ENCODE measurements at places on chromosomes 16 and 17.

DNA sequence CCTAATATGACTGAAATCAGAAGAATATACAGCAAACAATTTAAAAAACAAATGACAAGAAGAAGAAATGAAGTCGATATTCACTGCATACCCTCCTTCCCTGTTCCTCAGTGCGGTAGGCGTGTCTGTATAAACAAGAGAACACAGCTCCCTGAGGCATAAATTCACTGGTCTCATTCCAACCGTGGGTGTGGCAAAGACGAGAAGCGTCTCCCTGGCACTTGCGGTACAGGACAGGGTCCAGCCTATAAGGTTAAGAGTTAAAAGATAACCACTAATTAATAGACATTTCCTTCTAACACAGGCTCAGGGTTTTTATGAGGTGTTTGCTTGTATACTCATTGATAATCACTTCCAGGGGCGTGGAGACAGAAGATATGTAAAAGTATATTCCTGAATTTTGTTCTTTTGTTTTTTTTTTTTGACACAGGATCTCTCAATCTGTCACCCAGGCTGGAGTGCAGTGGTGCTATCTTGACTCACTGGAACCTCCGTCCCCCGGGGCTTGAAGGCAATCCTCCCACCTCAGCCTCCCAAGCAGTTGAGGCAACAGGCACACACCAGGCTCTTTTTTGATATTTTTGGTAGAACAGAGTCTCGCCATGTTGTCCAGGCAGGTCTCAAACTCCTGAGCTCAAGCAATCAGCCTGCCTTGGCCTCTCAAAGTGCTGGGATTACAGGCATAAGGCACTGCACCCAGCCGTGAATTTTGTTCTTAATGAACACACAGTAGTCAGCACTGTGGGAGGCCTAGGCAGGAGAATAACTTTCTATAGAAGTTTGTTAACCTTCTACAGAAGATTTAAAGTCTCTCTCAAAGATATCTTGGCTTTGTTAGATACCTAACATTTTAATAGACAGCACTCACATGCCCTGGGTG lies 59.1 kb upstream of the CLEC18B start:
- peak; percentile 26 for DNase-seq

- DNase-seq = peak; percentile 88
Measured at GRCh38 chr17:78421534-78422266, 43.3 kb downstream of the PGS1 start.

- no peak for DNase-seq
Measured at GRCh38 chr17:59617156-59617732, 2.5 kb upstream of the CLTC start.

DNA sequence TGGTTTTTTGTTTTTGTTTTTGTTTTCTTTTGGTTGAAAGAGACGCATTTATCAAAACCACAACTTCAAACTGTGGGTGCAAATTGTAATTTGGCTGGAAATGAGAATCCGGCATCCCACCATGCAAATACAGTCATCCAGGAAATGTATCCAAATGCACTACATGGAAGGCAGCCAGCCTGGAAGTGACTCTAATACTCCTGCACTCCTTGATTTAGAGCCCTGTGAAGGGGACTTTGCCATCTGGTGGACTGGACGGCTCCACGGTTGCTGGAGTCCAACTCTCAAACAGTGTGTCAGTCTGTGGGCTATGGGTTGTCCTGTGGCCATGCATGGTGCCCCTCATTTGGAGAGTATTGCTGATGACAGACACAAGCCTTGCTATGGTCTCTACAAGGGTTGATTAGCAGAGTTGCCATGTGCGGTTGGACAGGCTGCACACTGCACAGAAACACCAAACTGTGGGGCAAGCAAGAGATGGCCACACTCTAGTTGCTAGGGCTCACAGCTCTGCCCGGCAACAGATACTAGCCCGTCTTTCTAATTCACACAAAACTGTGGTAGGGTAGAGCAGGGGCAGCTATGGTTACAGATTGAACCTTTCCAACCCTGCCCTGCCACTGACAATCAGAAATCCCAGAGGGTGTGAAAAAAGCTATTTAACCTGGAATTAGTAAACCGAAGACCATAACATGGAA lies 62.4 kb downstream of the VAT1L start:
- DNase-seq = no peak

DNA sequence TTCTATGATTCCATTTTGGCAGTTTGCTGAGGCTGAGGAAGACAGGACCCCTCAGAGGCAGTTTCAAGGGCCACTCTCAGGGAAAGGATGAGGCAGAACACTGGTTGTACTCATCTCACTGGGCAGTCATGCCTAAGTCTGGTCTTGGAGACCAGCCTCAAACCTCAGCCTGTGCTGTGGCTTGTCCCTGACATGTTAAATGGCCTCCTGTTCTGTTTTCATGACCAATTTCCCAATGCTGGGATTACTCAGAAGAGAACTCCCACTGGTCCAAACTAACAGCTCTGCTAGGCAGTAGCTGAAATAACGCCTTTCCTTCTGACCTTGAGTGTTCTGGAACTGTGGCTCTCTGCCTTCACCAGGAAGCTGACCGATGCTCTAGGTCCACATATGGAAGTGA lies 8.4 kb upstream of the SPDYE4 start:
- DNase-seq = no peak

- no peak for DNase-seq
Measured at GRCh38 chr17:65433592-65433991, 127.9 kb downstream of the AXIN2 start.

DNA sequence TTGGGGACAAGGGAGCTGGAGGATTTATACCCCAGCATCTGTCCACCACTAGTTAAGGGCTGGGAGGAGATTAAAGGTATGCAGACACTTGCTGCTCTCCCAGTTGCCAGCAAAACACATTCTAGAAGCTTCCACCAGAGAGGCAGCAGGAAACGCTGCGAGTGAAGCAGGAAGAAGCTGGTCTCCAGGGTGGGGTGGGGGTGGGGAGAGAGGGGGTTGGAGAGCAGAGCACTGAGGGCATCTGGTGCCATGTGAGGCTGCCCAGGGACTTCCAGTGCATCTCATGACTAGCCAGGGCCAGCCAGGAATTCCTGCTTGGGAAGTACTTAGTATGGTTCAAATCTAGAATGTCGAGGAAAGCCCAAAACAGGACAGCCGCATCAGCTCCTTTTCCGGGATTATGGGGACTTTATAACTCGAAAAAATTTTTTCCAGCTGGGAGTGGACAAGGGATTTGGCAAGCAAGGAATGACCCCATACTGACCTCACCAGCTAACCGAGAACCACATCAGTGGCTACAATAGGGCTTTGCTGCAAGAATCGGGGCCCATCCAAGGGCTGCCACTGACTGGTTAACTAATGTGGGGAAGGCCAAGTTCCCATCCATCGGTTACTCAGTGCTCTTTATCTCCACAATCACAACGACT lies 26.2 kb upstream of the AXIN2 start:
- no peak for DNase-seq

DNA sequence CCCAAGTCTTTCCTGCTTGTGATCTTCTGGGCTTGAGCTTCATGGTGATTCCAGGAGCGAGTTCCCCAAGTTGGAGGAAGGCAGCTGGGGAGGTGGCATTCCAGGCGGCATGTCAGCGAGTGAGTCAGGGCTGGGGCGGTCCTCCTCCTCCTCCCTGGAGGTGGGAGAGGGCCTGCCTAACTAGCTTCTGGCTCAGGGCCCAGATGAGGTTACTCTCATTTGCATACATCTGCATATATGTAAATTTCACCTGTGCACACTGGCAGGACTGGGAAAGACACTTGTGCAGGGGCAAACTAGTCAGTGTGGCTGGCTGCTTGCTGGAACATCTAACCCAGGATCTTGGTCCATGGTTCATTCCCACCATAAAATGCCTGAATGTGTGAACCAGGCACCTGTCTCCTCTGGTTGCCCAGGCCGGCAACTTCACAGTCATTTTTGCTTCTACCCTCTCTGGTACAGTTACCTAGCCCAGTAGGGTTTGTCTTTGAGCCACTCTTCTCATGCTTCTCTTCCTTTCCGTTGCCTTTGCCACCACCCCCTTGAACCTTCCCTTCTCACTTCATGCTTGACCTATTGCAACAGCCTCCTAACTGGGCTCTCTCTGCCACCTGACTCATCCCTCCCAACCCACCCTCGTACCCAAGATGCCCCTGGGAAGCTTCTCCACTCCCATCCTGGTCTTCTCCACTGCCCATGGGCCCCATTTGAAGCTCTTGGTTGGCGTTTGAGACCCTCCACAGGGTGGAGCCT lies 9.6 kb upstream of the DLX4 start:
- no peak for DNase-seq

- no peak for DNase-seq
Measured at GRCh38 chr17:50283246-50283645, 9.0 kb downstream of the TMEM92 start.

- DNase-seq = no peak
Measured at GRCh38 chr17:65856865-65857264, 295.4 kb upstream of the AXIN2 start.

GRCh38 chr16:85860413-85861094 lies 38.4 kb upstream of the IRF8 start:
- no peak for DNase-seq

DNA sequence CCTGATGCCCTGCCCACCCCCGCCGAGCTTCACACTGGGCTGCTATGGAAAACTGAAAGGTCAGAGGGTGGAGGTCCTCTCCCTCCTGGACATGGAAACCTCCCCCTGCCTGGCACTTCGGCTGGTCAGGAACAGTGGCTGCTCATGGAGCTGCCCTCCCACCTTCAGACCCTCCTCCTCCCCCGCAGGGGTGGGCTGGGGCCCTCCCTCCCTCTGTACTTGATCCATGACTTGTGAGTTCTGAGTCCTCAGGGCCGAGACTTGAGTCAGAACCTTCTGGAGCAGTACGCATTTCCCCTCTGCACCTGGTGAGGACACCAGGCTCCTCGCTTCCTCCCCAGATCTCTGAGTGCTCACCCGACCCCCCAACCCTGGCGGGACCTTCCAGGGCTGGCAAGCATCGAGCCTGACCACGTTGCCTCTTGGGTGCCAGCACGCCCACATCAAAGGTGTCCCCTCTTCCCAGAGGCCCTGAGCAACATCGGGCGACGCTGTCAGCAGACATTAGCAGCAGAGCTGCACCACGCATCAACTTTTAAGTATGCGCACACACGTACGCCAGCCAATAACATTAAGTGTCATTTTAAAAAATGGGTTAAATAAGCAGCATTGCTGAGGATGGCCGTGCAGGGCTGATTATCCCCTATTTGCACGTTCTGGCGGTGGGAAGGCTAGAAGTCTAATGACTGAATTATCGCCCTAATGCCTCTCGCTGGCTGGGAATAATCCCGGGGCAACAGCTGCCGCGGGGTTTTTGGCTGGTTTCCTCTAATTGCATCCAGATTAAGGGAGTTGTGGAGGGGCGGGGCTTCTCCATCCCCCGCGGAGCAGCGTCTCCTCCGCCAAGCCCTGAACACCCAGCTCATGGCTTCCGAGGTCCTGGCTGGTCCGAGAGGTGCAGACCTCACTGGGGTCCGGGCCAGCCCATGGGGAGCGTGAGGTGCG lies 98.0 kb downstream of the TBC1D16 start:
- DNase-seq = peak; percentile 73

DNA sequence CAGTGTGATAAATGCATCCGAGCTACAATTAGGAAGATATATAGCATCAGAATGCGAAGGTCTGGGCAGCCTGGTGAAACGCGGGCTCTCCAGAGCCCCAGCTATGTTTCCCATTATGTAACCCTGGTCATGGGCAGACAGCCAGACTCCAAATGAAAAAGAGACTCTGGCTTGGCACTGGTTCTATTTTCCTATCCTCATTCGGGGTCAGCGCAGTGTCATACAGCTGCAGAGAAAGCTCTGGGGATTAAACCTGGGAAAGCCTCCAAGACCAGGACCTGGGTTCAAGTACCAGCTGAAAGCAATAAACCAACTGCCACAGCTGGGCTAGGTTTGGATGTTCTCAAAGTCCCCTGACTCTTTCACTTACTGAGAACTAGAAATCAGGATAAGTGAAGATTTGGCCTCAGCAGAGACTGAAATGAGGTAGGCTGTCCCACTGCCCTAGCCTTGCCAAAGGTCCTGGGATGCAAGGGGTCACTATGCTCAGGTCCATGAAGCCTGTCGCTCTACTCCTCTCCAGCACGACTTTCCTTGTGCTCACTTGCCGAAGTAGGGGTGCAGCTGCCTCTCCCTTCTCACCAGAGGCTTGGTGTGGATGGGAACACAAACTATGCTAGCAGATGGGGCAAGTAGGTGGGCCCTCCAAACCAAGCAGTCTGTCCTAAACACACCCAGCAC lies 123.8 kb downstream of the SMG6 start:
- no peak for DNase-seq

GRCh38 chr16:80741724-80742123 lies 62.7 kb downstream of the CDYL2 start:
- DNase-seq = no peak

DNA sequence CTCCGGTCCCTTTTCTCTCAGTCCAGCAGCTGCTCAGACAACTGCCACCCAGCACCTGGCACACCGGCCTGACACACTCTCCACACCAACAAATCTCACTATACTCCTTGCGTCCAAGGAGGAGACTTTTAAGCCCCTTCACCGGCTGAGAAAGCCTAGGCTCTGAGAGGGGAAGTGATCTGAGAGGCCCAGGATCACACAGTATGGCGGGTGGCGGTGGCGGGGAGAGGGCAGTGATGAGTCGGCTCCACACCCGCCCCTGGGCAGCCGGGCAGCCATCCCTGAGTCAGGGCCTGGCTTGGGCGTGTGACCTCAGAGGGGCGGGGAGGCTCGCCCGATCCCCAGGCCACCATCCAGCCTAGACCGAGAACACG lies 569 bp downstream of the FLII start:
- peak; percentile 83 for DNase-seq
